ENCODE measurements at places on chromosomes 6 and 20.

DNA sequence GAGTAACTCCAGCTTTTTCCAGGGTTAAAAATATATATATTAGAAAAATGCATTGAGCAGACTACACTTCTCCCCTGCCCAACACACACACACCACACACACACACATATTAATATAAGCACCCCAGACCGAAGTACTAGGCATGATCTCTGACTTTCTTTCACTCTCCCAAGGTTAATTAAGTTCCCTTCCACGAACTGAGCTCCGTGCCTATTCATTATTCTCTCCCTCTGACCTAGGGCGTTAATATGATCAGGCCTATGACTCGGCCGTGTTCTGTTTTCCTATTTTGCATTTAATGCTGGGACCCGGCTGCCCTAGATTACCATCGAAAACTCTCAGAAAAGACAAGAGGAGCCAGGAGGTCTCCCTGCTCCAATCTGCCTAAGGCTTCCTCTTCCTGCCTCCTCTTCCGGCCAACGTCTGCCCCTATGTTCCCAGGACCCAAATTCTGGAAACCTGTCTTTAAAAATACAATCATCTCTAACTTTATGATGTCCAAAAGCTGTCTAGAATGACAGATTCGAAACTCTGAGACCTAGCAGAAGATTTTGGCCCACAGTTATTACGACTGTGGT is 6.1 kb upstream of the POU3F2 start:
- no peak for DNase-seq

DNA sequence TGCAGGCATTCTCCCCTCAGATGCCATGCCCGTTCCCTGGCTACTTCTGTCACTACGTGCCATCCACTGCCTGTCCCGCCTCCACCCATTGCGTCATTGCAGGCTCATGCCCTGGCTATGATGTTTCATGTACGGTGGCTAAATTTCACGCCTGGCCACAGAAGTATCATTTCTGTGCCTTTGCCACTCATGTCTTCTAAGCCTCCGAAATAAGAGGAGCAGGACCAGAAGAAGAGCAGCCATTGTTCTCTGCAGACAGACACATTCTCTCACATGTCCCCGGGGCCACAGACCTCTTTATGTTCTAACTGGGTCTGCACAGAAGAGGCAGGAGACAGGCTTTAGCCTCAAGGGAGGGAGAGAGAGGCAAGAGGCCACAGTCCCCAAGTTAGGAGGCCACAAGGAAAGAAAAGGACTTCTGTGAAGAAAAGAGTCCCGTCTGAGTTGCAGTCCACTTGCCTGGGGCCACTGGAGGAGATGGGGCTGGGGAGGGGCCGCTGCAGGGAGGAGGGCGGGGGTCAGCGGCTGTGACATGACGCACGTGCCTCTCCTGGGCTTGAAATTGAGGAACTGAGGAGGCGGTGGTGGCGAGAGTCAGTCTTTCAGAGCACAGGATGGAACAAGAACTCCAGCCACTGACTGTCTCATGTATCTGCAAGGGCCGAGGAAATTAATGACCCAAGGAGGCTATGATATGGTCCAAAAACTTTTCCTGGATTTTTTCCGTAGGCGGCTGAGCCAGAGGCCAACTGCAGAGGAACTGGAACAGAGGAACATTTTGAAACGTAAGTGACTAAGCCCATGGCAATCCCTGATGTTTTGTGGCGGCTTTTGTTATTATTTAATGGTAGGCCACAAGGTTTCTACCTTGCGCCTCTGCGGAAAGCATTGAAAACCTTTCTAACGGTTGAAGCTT is 55.9 kb downstream of the TBC1D7 start:
- DNase-seq, result peak; percentile 21

DNA sequence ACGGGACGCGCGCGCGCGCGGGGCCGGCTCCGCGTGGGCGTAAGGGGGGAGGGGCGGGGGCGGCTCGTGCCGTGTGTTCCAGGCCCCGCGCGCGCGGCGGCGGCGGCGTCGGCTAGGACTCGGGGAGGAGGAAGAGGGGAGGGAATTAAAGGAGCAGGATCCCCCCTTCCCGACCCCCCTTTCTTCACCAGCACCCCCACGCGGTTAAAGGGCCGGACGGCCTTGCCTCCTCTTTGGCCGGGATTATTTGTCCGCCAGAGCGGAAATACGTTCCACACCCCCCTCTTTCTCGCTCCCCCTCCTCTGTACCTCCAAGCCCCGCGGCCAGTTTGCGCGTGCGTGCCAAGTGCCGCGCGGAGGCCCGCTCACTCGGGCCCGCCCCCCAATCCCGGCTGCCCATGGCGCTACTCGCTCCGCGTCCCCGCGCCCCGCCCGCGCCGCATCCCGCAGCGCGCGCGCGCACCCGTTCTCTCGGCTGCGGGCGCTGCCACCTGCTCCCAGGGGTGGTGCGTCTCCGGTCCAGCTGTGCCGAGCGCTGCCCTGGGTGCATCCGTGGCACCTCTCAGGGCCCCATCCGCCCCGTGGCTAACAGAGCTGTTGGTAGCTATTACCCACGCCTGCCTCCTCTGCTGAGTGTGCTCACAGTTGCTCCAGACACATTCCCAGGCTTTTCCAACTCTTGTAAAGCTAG is at the start of gene ZBTB12:
Gene ZBTB12, minus strand, starts transcription at position 134 of the 691 bp plus-strand sequence. CDS start 781 bp downstream, outside the sequence.
- DNase-seq, result peak; percentile 91

GRCh38 chr20:35953387-35954199 is 709 bp downstream of the SCAND1 start:
- peak; percentile 73 for DNase-seq

GRCh38 chr20:17169585-17170136 is 57.2 kb upstream of the PCSK2 start:
- DNase-seq, result no peak

DNA sequence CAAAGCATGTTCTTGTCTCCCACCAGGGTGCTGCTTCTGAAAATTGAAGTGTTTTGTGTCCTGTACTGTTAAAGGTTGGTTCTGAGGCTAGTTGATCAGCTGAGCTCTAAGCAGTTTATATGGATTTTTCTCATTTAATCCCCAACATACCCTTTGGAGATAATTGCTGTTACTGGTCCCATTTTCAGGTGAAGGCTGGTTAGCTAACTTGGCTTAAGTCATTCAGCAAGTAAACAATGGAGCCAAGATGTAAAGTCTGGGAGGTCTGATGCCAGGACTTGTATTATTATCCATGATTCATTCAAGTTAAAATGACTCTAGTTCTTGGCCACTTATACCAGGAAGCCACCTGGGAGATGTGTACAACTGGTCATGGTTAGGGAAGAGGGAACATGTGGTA is 42.5 kb upstream of the FERMT1 start:
- DNase-seq, result no peak

DNA sequence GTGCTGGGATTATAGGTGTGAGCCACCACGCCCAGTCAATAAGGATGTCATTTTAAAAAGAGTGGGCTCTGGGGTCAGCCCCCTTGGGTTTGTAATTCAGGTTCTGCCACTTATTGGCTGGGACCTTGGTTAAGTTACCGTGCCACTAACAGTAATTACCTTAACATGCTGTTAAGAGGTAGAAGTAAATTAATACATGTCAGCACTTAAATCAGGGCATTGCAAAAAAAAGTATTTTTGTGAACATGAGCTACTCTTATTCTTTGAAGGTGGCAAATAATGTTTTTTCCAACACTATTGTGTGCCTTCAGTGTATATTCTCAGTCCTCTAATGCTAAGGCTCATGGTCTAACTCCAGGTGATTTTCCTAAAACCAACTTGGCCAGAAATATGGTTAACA is 109.5 kb downstream of the F13A1 start:
- no peak for DNase-seq

GRCh38 chr20:7939663-7940062 is 595 bp downstream of the HAO1 start:
- no peak for DNase-seq

GRCh38 chr6:155248008-155249001 is 15.5 kb upstream of the CLDN20 start:
- DNase-seq, result peak; percentile 25

- DNase-seq, result no peak
Measured at GRCh38 chr6:133245422-133245903, 4.3 kb downstream of the EYA4 start.

GRCh38 chr6:110017306-110017705 is 39.2 kb downstream of the GPR6 start:
- no peak for DNase-seq

DNA sequence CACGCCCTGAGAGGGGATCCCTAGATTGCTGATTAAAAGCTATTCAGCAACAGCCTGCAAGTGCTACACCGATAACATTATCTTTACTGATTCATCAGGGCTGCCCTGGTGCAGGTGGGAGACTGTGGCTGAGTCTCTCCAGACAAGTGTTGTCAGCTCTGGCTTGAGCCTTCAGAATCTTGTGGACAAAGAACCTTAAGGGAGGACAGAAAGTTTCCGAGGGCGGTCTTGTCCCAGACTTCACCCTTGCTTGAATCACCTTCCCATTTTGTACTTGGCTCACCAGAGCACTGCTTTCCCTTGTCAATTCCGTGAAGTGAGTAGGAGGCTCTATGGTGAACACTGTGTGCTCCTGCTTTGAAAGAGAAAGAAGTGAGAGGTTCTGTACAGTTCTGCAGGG is 88.6 kb upstream of the PCSK2 start:
- DNase-seq, result no peak

DNA sequence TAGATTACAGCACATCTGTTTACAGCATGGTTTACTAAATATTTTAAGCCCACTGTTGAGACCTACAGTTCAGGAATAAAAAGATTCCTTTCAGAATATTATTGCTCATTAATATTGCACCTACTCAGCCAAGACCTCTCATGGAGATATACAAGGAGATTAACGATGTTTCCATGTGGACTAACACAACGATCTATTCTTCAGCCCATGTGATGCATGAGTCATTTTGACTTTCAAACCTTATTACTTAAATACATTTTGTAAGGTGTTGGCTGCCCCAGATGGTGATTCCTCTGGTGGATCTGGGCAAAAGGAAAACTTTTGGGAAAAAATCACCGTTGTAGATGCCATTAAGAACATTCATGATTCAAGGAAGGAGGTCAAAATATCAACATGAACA is 48.0 kb upstream of the SDHAF4 start:
- no peak for DNase-seq

DNA sequence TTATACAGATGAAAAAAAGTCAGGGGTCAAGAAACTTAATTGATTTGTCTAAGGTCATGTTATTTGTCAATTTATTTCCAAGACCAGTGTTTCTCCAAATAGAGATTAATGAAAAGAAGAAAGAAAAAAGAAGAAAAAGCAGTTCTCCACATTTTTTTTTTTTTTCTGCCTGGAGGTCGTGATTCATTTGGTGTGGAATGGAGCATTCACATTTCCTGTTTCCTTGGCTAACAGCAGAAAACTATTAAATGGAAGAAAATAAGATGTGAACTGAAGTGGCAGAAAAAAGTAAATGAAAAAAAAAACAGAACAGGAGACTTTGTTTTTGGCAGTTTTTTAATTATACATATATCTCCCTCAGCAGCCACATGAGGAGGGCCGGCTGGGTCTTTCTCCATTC is 470.8 kb upstream of the ZNF337 start:
- no peak for DNase-seq

- DNase-seq, result no peak
Measured at GRCh38 chr6:169977434-169978265, 226.2 kb downstream of the ERMARD start.

GRCh38 chr20:34108616-34109174 is 3.3 kb downstream of the EIF2S2 start:
- no peak for DNase-seq

DNA sequence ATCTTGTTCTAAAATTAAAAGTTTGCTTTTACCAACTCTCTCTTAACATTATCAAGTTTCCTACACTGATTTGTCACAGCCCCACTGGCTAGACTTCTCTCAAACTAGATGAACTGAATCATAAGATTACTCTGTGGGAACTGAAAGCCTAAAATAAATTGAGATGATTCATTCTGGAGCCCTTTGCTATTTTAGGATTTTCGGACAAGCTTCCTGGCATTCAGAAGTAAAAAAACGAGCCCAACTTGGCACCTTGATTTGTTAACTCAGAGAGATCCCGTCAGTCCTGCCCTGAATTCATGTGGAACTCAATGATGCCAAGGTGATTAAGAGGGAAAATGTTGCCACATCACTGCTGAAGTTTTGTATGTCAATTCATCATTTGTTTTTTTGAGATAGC is 122.0 kb upstream of the NRSN1 start:
- no peak for DNase-seq

GRCh38 chr6:147325557-147325956 is 121.3 kb downstream of the STXBP5 start:
- no peak for DNase-seq

DNA sequence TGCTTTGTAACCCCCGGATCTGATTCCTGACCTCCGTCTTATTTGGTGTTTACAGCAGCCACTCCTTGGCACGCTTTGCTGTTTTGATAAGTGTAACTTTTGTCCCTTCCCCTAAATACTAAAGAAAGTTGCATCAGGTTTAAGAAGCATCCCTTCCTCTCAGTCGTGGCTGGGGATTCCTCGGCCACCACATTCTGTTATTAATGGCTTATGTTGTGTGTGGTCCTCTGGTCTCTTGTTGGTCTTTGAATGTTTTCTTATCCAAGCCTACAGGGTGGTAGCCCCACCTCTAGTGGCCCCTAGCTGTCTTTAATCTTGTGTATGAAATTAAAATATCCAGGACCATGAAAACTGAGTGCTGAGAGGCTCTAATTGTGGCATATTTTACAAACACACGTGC is 37.5 kb upstream of the FNDC1 start:
- DNase-seq, result no peak

GRCh38 chr6:97306544-97307320 is 23.7 kb upstream of the MMS22L start:
- no peak for DNase-seq

DNA sequence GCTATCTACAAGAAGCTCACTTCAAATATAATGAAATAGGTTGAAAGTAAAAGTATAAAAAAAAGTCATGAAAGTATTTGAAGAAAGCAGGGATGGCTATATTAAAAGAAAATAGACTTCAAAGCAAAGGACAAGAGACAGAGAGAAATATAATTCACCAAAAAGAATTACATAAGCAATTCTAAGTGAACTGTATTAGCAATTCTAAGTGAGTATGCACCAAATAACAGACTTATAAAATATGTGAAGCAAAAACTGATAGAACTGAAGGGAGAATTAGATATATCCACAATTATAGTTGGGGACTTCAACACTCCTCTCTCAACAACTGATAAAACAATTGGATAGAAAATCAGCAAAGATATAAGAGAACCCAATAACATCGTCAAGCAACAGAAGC is 38.8 kb upstream of the ID4 start:
- DNase-seq, result no peak

DNA sequence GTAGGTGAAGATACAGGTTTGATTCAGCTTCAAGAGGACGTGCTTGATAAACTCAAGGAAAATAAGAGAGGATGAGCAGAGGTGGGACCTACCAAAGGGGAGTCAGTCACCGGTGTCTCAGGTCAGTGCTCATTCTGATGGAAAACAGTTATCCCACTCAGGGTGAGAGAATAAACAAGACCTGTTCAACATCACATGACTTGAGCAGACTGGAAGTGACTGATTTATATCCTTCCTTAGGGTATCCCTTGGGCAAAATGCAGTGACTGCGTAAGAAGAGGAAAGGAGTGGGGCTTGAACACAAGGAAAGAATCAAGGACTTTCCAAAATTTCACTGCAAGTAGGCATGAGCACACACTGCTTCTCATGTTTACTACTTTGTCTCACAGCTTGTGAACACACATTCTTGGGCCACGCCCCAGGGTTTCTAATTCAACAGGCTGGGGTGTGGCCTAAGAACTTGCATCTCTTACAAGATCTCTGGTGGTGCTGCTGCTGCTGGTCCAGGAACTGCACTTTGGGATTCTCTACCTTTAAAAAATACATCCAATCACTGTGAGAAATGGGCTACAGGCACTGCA is 11.6 kb downstream of the CST3 start:
- DNase-seq, result no peak

- DNase-seq, result no peak
Measured at GRCh38 chr6:105488516-105489215, 85.8 kb upstream of the PREP start.

GRCh38 chr6:138197570-138197969 is 20.7 kb downstream of the PBOV1 start:
- no peak for DNase-seq

Measured in CD4-positive, alpha-beta T cell treated with Interleukin-10 for 1 hour (primary cell).